Lower lobe of right lung (tissue), 2 donors: ENCODE measurements at places on chromosomes 2 and 18. TPM values are rescaled to one million over a fixed set of nuclear protein-coding genes. Genes with fewer than 3 reads are reported as not detected.

GRCh38 chr2:172103471-172104272 lies 972 bp upstream of the DLX2 start:
- peak; percentile 84 for DNase-seq
- H3K4me1 ChIP-seq, result peaks cover 80% of the 10 kb centered on the region
- H3K4me3 ChIP-seq, result no peak overlapping the region
- peaks cover 100% of the 10 kb centered on the region for H3K27me3 ChIP-seq

DNA sequence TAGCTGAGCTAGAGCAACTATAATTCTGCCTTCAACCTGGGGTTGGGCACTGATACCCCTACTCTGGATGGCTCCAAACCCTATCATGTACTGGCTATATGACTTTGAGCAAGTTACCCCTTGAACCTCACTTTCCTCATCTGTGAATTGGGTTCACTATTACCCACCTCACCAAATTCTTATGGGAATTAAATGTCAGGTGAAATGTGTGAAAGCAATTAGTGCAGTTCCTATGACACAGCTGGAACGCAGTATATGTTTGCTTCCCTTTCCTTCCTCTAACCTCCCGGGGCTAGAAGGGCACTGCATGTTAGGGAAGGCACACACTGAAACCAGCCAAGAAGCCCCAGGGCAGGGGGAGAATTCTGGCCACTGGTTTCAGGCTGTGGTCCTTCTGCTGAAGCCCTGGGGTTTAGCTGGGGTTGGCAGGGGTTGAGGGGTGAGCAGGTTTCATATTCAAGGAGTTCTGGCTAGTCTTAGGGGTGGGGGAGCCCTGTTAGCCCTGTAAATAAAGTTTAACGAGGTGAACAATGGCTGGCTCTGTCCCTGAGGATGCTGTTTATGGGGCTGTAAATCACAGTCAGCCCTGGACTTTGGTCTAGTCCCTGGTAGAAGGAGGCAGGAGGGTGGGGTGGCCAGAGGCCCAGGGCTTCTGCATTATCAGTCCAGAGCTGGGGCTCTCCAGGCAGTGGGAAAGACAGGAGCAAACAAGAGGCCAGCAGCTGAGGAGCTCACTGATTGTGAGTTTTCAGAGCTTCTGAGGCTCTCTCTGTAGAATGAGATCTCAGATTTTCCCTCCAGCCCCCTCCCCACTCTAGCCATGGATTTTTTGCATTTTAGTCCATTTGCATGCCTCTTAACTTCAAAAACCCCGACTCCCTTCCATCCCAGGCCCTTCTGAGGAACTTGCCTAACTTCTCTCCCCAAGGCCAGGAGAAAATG lies 8.0 kb downstream of the PKDCC start:
- DNase-seq, result no peak
- H3K36me3 ChIP-seq, result peaks cover 56% of the 10 kb centered on the region
- H3K4me1 ChIP-seq, result peaks cover 39% of the 10 kb centered on the region
- H3K4me3 ChIP-seq, result no peak overlapping the region
- no peaks in the 10 kb centered on the region for H3K27me3 ChIP-seq
- peak overlapping the region; percentile 24 for H3K27ac ChIP-seq

Gene IL36G
- total RNA-seq, result not detected

Gene ARHGAP25
- total RNA-seq, result 48.5 TPM

GRCh38 chr2:74149570-74150319 lies 2.0 kb upstream of the BOLA3 start:
- peaks cover 41% of the 10 kb centered on the region for H3K36me3 ChIP-seq
- no peak for DNase-seq
- H3K27ac ChIP-seq, result no peak overlapping the region
- H3K4me3 ChIP-seq, result no peak overlapping the region

Gene KLHL41
- total RNA-seq, result 0.68 TPM

DNA sequence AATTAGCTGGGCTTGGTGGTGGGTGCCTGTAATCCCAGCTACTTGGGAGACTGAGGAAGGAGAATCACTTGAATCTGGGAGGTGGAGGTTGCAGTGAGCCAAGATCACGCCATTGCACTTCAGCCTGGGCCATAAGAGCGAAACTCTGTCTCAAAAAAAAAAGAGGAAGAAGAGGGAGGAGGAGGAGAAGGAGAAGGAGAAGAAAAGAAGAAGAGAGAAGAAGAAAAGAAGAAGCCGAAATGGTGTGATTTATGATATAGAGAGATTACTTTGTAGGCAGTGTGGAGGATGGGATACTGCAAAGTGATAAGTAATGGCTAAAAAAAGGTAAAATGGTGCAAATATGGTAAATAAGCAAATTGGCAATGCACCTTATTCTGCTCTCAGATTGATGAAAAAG lies 25.1 kb downstream of the THNSL2 start:
- no peaks in the 10 kb centered on the region for H3K4me1 ChIP-seq
- no peak for DNase-seq
- no peak overlapping the region for H3K4me3 ChIP-seq

- DNase-seq, result no peak
- H3K27ac ChIP-seq, result no peak overlapping the region
- no peak overlapping the region for H3K4me3 ChIP-seq
- no peaks in the 10 kb centered on the region for H3K4me1 ChIP-seq
- H3K36me3 ChIP-seq, result no peaks in the 10 kb centered on the region
Measured at GRCh38 chr2:25018681-25019080, 23.2 kb upstream of the EFR3B start.

DNA sequence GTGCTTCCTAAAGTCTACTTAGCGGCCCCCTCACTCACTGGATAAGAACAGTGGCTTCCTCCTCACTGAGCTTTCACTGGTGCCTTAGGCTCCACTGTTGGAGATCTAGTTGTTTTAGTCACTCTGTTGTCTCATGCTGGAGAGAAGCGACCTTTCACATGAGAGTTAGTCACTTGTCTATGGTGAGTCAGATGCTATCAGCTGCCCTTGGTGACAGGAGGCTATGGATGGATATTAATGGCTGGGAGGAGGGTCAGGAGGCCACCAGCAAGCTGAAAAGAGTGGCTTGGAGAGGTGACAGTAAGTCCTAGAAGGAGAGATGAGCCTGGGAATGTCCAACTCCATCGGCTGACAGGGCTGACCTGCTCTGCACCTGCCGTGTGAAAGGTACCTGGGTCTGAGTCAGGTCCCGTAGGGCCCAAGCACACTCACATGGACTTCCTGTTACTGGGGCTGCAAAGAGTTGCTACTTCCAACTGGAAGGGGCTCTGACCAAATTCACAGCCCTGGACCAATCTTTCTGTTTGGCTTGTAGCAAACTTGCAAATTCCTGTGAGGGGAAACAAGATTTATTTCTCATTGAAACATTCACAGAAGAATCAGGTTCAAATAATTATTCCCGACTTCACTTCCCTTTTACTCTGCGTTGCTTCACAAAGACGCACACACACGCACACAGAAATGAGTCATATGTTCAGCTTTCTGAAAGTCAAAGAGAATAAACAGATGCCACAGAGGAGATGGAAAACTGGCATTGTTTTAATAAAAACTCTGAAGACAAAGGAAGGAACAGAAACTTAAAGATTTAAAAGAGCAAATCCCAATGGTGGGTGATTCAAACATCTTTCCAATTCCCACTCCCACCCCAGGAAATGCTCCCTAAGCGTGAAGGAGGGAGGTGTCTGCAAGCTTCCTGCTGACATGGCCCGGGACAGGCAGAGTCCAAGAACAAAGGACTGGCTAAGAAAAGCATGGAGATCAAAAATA lies 203.5 kb upstream of the TWIST2 start:
- no peak overlapping the region for H3K4me3 ChIP-seq
- H3K27ac ChIP-seq, result no peak overlapping the region
- no peaks in the 10 kb centered on the region for H3K36me3 ChIP-seq
- no peaks in the 10 kb centered on the region for H3K27me3 ChIP-seq
- H3K4me1 ChIP-seq, result peaks cover 5% of the 10 kb centered on the region

Gene STAT4
- 5.8 TPM for total RNA-seq

DNA sequence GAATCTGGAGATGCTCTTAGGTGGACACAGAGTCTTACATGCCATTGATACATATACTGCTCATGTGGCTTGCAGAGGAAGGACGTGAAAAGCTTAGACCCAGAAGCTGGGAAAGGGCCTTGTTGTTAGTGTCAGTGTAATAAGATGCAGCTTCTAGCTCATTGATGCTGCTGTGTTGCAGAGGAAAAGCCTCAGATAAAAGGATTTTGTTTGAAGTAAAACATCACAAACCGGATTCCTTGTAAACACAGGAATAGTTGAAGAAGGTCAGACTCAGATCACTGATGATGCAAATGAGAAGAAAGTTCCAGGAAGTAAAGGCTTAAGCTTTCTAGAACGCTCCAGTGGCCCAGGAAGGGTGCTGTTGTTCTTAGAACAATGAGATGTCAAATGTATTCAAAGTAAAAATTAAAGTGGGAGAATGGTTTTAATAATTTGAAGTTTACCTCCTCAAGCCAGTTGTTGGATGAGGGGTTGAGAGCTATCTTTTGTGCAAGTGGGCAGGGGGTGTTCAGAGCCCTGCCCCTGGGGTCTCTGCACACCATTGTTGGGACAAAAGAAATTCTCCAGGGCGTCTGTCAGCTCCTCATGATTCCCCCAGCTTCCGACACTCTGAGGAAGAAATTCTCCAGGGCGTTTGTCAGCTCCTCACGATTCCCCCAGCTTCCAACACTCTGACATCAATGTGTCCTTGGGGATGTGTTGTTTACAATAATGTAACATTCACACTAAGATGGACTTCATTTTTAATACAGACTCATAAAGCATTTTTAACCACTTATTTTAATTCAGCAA lies 61.3 kb upstream of the CHMP1B start:
- H3K27ac ChIP-seq, result no peak overlapping the region
- no peak for DNase-seq
- no peaks in the 10 kb centered on the region for H3K36me3 ChIP-seq
- H3K4me3 ChIP-seq, result no peak overlapping the region
- no peaks in the 10 kb centered on the region for H3K27me3 ChIP-seq
- H3K4me1 ChIP-seq, result no peaks in the 10 kb centered on the region

DNA sequence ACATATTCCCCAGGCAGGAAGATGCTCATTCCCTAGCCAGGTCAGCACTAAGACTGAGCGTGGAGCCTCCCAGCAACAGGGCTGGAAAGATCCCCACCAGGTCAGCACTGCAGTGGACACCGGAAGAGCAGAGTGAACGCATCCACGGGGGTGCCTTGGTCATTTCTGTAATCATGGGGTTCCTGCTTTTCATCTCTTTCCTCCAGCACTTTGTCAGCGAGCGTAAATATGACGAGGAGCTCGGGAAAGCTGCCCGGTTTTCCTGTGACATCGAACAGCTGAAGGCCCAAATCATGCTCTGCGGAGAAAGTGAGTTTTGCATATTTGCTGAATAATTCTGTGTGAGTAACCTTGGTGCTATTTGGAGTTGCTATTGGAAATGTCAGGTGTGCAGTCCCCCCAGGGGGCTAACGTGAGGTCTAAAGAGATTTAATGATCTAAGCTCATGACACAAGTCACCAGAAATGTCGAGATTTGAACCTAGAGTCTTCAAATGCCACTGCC lies 40.1 kb downstream of the KCTD18 start:
- no peak overlapping the region for H3K4me3 ChIP-seq
- no peaks in the 10 kb centered on the region for H3K4me1 ChIP-seq
- H3K27ac ChIP-seq, result no peak overlapping the region
- no peaks in the 10 kb centered on the region for H3K27me3 ChIP-seq

- no peaks in the 10 kb centered on the region for H3K36me3 ChIP-seq
- DNase-seq, result no peak
- no peak overlapping the region for H3K4me3 ChIP-seq
- no peak overlapping the region for H3K27ac ChIP-seq
- no peaks in the 10 kb centered on the region for H3K4me1 ChIP-seq
- no peaks in the 10 kb centered on the region for H3K27me3 ChIP-seq
Measured at GRCh38 chr2:32856891-32857290, 89.9 kb upstream of the LTBP1 start.

GRCh38 chr2:147546109-147546508 lies 298.7 kb upstream of the ACVR2A start:
- no peak overlapping the region for H3K4me3 ChIP-seq
- no peaks in the 10 kb centered on the region for H3K27me3 ChIP-seq
- H3K4me1 ChIP-seq, result no peaks in the 10 kb centered on the region
- H3K36me3 ChIP-seq, result no peaks in the 10 kb centered on the region

GRCh38 chr2:28346587-28346986 lies 46.1 kb upstream of the FOSL2 start:
- DNase-seq, result peak; percentile 40
- H3K36me3 ChIP-seq, result no peaks in the 10 kb centered on the region
- H3K4me1 ChIP-seq, result peaks cover 29% of the 10 kb centered on the region

GRCh38 chr18:55268628-55269275 lies 309.5 kb upstream of the CCDC68 start:
- H3K4me3 ChIP-seq, result no peak overlapping the region
- DNase-seq, result no peak
- peaks cover 13% of the 10 kb centered on the region for H3K36me3 ChIP-seq
- H3K4me1 ChIP-seq, result peaks cover 34% of the 10 kb centered on the region
- H3K27me3 ChIP-seq, result no peaks in the 10 kb centered on the region

- H3K4me3 ChIP-seq, result no peak overlapping the region
- H3K27me3 ChIP-seq, result no peaks in the 10 kb centered on the region
- H3K27ac ChIP-seq, result no peak overlapping the region
- no peak for DNase-seq
Measured at GRCh38 chr2:172968061-172968469, 107.6 kb upstream of the MAP3K20 start.

GRCh38 chr2:121382744-121383143 lies 97.7 kb upstream of the TFCP2L1 start:
- DNase-seq, result no peak
- no peak overlapping the region for H3K27ac ChIP-seq
- no peaks in the 10 kb centered on the region for H3K27me3 ChIP-seq
- H3K36me3 ChIP-seq, result peaks cover 91% of the 10 kb centered on the region

Gene CD8A
- total RNA-seq, result 5.5 TPM
